ENCODE measurements at places on chromosomes 1 and 21.

GRCh38 chr1:8873506-8874229 lies 4.8 kb downstream of the ENO1 start:
- no peak for DNase-seq

DNA sequence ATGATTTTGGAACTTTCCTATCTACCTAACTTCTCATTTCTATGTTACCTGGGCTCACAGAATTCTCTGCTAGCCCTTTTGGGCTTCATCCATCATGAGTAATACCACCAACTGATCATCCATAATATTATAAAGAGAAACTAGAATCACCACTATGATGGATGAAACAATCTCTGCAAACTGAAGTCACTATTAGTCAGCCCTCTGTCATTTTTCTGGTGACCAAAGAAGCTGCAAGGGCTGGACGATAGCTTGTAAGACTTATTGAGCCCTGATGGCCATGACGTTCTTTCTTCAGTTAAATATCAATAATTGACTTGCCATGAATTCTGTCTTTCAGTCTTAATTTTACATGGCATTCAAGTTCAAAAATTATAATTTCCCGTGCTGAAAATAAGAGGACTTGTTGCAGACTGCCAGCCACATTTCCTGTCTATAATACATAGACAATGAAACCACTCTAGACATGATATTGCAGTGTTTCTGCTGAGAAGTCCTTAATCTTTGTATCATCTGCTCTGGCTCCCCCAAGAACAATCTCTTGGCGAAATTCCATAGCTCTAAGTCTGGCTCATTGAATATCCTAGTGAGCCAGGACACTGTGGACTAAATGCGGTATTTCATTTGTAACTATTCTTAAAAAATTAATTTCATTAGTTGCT lies 655.0 kb upstream of the CAMK1G start:
- DNase-seq, result no peak

- no peak for DNase-seq
These were observed 68.9 kb downstream of the ATF6 start for GRCh38 chr1:161834967-161835550.

DNA sequence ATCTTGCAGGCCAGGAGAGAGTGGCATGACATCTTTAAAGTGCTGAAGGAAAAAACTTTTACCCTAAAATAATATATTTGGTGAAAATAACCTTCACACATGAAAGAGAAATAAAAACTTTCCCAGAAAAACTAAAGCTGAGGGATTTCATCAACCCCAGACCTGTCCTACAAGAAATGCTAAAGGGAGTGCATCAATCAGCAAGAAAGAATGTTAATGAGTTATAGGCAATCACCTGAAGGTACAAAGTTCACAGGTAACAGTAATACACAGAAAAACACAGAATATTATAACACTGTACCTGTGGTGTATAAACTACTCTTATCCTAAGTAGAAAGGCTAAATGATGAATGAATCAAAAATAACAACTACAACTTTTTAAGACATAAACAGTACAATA lies 249.2 kb upstream of the PKN2 start:
- DNase-seq, result no peak

- DNase-seq, result no peak
These were observed 2.4 kb downstream of the IGSF21 start for GRCh38 chr1:18109756-18110597.

- DNase-seq, result no peak
These were observed 28.2 kb downstream of the PTGER3 start for GRCh38 chr1:71019233-71019969.

DNA sequence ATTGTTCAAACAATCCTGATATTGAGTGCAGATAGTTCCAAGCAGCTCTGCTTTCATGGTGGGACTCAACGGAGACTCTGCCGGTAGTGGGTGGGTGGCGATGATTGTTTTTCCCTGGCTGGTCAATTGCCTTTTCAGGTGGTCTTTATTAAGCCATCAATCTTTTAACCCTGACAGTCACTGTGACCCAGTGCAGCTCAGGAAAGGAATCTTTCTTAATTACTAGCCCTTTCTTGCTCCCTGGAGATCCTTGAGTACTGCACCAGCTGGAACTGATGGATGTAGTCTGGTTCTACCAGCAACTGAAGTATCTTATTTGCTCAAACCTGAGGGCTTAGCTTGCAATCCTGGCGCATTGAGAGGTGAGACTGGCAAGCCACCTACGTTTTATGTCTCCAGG lies 196.4 kb downstream of the PLPP3 start:
- no peak for DNase-seq

DNA sequence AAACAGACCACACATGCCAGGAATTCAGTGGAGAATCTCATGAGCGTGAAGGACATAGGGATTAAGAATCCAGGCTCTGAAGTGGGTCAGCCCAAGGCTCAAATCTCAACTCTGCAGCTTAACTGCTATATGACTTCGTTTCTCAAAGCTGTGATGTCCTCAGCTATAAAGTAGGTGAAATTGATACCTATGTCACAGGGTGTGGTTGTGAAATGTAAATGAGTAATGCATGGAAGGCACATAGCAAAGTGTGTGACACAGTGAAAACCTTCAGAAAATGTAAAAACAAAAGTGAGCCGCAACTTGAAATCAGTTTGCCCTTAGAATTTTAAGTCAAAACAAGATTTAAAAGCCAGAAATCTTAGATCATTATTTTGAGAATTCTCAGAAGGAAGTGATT lies 145.7 kb upstream of the PRMT6 start:
- no peak for DNase-seq

GRCh38 chr1:41486371-41487125 lies 2.1 kb upstream of the EDN2 start:
- no peak for DNase-seq

GRCh38 chr21:42460391-42461184 lies 35.4 kb downstream of the RSPH1 start:
- DNase-seq, result no peak

DNA sequence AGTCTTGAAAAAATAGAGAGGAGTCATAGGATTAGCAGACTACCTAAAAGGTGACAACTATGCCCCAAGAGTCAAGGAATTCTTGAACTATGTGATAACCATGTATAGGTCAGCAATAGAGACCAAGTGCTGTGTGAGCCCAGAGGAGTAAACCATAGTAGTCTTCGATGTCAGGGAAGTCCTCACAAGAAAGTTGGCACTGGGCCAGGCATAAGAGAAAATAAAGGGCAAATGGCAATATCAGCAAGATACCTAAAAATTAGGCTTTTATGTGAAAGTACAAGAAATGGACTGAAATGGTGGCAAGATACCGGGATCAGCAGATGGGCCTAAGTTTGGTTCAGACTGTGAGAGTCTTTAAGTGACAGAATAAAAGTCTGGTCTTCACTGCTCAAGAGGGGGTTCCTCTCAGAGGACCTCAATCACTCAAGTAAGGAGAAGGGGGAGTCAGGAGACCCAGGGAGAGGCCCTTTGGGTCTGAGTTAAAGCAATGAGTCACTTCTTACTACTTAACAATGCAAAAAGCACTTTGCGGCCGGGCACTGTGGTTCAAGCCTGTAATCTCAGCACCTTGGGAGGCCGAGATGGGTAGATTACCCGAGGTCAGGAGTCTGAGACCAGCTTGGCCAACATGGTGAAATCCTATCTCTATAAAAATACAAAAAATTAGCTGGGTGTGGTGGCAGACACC lies 95.0 kb downstream of the TEX35 start:
- no peak for DNase-seq

DNA sequence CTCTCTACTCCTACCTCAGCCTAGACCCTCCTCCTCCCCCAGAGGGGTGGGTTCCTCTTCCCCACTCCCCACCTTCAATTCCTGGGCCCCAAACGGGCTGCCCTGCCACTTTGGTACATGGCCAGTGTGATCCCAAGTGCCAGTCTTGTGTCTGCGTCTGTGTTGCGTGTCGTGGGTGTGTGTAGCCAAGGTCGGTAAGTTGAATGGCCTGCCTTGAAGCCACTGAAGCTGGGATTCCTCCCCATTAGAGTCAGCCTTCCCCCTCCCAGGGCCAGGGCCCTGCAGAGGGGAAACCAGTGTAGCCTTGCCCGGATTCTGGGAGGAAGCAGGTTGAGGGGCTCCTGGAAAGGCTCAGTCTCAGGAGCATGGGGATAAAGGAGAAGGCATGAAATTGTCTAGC lies 21.6 kb upstream of the VPS13D start:
- no peak for DNase-seq

GRCh38 chr21:17757671-17758070 lies 61.5 kb downstream of the C21orf91 start:
- no peak for DNase-seq

- no peak for DNase-seq
These were observed 7.1 kb downstream of the FNDC7 start for GRCh38 chr1:108719656-108720435.

DNA sequence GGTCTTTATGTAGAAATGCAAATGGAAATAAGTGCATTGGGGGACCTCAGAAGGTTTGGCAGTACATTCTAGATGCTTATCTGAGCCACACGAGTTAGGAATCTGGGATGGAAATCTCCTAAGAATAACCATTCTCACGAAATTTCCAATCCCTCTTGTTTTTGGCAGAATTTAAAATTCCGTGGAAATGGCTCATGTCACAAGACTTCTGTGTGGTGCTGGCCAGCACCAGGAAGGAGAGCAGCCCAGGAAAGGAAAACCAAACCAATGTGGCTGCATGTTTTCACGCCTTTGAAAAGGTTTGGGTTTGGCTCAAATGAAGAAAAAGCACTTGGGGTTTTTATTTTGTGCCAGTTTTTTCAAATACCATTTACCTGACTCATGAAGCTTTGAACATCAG lies 80.1 kb upstream of the KCNK2 start:
- no peak for DNase-seq

- DNase-seq, result no peak
These were observed 37.7 kb downstream of the MYOM3 start for GRCh38 chr1:24074196-24074595.

DNA sequence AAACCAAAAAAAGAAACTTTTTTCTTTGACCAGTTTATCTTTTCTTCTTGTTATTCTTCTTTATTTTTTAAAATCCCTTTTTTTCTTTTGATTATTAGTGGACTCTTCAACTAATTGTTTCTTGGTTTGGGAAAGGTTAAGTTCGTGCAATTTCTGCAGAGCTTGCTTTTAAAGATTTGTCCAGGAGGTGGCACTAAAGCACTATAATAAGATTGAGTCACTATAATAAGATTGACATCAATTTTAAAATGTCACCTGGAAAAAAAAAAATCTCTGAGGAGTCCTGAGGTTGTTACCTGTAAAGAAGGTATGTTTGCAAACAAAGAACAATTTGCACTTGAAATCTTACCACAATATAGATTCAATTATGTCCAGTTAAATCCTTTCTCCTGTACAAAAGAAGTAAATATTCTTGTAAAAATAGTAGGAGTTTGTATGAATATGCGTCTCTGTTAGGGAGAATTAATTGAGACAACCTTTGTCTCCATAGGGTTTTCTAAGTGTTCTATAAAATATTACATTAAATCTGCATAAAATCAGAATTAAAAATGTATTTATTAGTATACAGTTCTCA lies 166.7 kb downstream of the ADGRL4 start:
- no peak for DNase-seq

DNA sequence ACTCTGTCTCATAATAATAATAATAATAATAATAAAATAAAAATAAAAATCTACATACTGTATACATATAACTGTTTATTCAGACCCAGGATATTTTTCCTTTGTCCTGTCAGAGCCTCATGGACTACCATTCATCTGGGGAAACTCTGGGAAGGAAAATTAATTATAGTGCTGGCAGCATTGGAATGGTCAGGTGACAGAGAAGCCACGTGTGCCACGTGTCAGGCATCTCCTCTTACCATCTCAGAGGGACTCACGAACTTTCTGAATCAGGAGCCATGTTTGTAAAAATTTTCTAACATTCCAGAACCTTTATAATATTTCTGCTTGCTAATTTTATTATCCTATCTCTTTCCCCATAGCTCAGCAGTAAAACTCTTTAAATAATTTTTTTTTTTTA lies 97.8 kb upstream of the HNRNPU start:
- DNase-seq, result no peak

GRCh38 chr1:87137342-87137739 lies 191.3 kb upstream of the LMO4 start:
- no peak for DNase-seq

DNA sequence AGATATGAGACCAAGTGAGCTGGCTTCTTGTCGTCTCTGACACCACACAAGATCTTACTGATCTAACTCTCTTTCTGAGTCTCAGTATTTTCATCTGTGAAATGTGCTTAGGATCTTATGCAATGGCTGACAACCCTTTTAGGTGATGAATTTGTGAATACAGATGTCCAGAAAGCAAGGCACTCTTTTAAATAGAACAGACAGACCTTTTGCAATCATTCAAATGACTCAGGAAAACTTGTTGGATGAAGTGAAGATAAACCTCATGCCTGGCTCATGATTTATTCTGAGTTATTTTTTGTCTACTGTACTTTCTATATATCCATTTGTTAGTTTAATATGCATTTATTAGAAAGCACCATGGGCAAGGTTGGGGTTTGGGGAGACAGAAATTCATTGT lies 411.3 kb downstream of the PTPRU start:
- no peak for DNase-seq

- no peak for DNase-seq
These were observed 243.1 kb upstream of the CXADR start for GRCh38 chr21:17269760-17270159.

DNA sequence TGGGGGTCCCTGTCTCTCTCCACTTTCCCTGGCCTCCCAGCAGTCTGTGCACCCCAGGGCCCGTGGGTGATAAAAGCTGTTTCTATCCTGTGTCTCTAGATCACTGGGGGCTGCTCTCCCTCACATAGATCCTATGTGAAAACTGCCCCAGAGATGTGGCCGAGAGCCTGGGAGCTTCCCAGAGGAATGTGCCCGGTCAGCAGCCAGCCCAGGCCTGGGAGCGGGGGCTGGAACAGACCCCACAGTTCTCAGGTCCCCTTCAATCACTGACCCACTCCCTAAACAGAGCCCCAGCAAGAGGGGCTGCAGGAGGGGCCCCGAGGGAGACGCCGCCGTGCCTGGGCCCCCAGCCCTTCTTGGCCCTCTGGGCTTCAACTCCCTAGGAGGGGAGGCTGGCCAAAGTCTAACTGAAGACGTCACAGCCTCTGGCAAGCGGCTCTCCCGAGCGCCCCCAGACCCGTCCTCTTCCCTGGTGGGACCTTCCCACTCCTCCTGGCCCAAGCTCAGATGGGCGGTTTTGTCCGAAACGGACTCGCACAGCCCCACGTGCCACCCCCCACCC lies 403 bp downstream of the MXRA8 start:
- no peak for DNase-seq

DNA sequence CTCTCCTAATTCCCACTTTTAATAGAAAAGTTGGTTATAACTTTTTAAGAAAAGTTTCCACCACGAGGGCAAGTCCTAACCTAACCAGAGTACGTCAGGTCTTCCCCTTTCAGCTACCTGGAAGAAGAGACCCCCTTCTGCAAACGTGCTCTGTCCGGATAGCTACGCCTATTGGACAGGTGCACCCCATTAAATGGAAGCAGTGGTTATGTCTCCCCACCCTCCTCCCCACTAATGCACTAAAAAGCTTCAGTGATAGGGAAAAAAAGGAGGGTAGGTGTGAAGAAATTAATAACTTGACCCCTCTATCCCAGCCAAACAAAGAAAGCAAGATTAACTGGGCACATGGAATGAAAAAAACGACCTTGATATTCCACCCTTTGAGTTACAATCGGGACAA lies 7.7 kb downstream of the GLUL start:
- DNase-seq, result no peak
